ENCODE measurements at places on chromosomes 2 and 18. TPM values are rescaled to one million over a fixed set of nuclear protein-coding genes. Genes with fewer than 3 reads are reported as not detected.

GRCh38 chr2:96596596-96596995, 41.5 kb downstream of the KANSL3 start:
- no peak for DNase-seq

DNA sequence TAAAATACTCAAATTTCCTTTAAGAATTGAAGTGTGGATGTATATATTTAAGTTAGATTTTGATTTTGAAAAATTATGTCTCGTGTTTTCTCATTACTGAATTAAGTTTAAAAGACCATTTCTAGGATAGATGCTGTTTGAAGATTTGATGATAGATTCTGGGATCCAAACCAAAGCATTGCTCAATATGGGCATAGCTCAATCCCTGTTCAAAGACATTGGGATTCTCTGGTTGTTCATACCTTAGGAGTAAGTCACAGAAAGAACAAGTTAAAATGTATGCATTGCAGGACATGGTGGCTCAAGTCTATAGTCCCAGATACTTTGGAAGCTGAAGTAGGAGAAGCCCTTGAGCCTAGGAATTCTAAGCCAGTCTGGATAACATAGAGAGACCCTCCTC, 622.3 kb downstream of the ADCYAP1 start:
- DNase-seq = no peak

- DNase-seq = no peak
Observed at GRCh38 chr2:219284501-219285372, 5.6 kb downstream of the DNAJB2 start.

GRCh38 chr18:74069178-74070050, 78.2 kb downstream of the FBXO15 start:
- DNase-seq = no peak

GRCh38 chr2:56684327-56684726, 500.5 kb downstream of the CCDC85A start:
- DNase-seq = no peak

- peak; percentile 1 for DNase-seq
Observed at GRCh38 chr2:162297925-162298552, 20.4 kb downstream of the IFIH1 start.

GRCh38 chr2:177557794-177558193, 165.2 kb downstream of the AGPS start:
- DNase-seq = no peak

- no peak for DNase-seq
Observed at GRCh38 chr2:28032816-28033215, 142.3 kb downstream of the BABAM2 start.

GRCh38 chr2:142745691-142746090, 131.8 kb upstream of the KYNU start:
- no peak for DNase-seq

DNA sequence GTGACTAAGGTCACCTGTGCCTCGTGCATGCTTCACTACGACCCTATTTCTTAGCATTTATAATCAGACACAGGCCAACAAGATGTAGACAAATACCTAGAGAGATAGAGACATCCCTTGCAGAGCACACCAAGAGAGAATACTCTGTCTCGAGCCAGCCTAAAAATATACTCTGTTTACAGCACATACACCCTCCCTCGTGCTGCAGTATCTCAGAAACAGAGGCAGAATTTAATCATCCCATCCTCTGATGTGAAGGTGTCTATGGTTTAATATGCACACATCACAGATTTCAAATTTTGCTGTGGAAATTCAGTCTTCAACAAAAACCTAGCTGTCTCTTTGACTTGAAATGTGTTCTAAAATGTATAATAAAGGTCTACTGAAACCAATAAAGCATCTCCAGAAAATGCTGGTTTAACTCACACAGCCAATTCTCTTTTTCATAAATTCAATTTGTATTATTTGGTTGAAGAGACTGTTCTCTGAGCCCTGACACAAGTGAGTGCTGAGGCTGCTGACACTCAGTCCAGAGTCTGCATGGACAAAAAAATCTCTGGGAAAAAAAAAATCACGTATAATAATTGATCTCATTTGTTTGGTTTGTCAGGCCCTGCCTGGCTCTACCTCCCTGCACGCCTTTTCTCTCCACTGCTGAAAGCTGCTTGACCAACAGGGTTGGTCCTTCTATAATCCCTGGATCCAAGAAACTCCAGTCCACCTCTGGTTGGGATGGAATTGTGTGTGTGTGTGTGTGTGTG, 142.0 kb upstream of the FSHR start:
- no peak for DNase-seq

- no peak for DNase-seq
Observed at GRCh38 chr18:13532406-13533075, 193.8 kb downstream of the FAM210A start.

- no peak for DNase-seq
Observed at GRCh38 chr2:46275995-46276394, 21.2 kb upstream of the EPAS1 start.

GRCh38 chr2:98333922-98334321, 12.3 kb upstream of the CNGA3 start:
- DNase-seq = no peak

GRCh38 chr2:31170071-31170698, 31.9 kb upstream of the GALNT14 start:
- peak; percentile 44 for DNase-seq

GRCh38 chr2:158202161-158202815, 100.6 kb downstream of the UPP2 start:
- no peak for DNase-seq

DUSP19 gene
- 0.86 TPM for total RNA-seq

POTEJ gene
- not detected for total RNA-seq

FBLN7 gene
- total RNA-seq = not detected

OSBPL1A gene
- total RNA-seq = 29.8 TPM

DCAF17 gene
- total RNA-seq = 29.8 TPM

CAPN14 gene
- total RNA-seq = not detected

OSR1 gene
- total RNA-seq = not detected
